Posterior cingulate gyrus (tissue), 11 donors: ENCODE measurements at places on chromosomes 2 and 18.
A peak's percentile ranks its signal among the peaks of the same experiment; 100 is the strongest.

DNA sequence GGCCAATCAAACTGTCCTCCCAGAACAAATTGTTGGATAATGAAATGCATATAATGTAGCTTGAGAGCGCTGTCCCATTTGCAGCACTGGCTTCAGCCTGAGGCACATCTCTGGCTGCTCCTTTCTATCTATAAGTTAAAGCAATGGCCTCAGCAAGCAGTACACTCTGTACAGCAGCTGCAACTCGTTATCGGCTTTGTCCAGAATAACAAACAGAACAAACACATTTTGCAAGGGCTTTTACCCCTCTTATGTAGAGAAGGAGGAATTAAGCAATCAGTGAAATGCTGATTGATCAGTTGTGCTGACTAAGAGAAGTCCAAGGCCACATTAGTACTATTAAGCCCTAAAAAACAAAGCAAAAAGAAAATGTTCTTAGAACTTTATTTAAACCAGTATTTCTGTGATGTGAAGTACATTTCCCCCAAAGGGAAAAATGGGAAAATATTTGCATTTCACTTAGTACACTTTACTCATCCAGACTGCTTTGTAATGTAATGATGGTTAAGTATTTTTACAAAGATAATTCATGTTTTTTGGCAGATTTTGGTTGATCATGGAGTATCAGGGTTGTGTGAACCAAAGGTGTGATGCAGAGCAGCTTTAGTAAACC is 15.0 kb upstream of the CPS1 start:
- no peak for DNase-seq

DNA sequence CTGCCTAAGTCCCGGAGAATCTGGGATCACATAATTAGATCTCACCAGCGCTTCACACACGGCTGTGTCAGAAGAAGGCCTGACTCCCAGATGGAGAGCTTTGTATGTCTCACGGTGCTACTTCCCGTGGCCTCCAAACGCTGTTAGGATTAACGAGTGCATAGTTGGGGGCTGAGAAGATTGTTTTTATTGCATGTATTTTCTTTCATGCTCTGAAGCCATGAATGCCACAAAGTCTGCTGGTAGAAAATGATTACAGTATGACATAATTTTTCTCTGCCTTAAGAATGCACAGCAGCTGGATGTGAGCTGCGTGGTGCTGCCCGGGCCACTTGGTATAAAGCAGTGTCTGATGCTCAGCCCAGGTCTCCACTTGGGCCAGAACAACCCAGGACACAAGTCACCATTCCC is 166.5 kb downstream of the SEPTIN10 start:
- DNase-seq: no peak

DNA sequence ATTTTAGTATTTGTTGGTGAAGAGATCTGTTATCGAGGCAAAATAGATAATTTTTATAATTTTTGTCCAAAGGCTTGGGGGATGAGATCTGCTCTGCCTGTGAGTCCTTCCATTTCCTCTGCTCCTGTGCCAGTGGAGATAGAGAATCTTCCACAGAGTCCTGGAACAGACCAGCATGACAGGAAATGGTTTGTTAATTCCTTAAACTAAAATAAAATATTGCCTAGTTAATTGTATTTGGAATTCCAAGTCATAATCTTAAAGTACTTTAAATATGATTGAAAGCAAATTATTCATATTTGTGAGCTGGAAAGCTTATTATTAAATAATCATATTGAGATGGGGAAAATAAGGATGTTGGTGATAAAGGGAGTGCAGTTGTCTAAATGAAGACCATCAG is 87.8 kb downstream of the EPB41L5 start:
- no peak for DNase-seq

GRCh38 chr2:3114406-3115185 is 263.0 kb downstream of the EIPR1 start:
- DNase-seq: no peak

DNA sequence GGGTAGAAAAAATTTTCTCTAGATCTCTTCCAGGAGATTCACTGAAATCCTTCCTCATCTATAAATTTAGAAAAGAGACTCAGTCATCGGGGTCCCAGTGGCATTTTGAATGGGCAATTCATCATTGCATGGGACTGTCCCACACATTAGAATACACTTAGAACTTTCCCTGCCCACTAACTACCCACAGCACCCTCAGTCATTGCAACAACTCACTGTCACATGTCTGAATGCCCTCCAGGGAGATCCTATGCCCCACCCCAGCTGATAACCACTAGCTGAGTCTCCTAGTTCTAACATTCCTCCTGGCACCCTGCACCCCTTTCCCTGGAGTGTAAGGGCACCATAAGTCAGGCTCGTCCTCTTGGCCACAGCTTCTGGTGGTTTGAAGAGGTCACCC is 89.6 kb downstream of the INSIG2 start:
- no peak for DNase-seq

- no peak for DNase-seq
Observed at GRCh38 chr2:210028178-210028577, 25.7 kb downstream of the RPE start.

DNA sequence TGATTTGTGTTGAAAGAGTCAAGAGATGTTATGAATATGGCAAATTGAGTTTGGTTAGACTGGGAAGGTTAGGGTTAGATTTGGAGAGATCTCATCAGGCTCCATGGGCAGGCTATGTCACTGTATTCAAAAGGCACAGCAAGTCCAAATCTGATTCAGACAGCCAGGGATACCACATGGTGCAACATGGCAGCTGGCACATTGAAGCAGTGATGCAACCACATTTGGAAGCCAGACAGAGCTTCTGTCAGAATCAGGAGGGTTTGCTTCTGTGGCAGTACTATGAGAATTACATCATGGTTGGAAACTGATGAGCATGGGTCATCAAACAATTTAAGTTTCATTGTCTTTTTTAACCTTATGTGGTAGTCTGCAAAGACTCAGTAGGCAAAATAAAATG is 772.2 kb downstream of the SUCLG1 start:
- DNase-seq: peak; percentile 20

- DNase-seq: no peak
Observed at GRCh38 chr18:62838475-62839098, 123.2 kb downstream of the PHLPP1 start.

DNA sequence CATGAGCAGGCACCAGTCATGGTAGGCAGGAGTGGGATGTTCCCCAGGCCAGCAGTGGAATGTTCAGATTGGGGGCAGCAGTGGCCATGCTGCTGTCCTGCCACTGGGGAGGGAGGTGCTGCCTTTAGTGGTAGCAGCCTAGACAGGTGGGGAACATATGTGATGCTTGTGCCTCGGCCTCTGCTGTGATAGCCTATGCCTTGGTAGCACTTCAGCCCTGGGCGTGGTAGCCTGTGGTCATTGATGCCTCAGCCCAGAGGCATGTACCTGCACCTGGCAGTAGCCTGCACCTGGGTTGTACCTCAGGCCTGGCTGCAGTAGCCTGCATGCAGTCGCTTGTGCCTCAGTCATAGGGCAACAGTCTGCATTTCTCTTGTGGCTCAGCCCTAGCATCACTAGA is 7.1 kb downstream of the RFTN2 start:
- no peak for DNase-seq

- no peak for DNase-seq
Observed at GRCh38 chr2:172442072-172442895, 14.9 kb downstream of the ITGA6 start.

- DNase-seq: no peak
Observed at GRCh38 chr2:149075105-149075504, 36.6 kb downstream of the LYPD6B start.

GRCh38 chr18:59657012-59657411 is 40.2 kb downstream of the CCBE1 start:
- DNase-seq: no peak

DNA sequence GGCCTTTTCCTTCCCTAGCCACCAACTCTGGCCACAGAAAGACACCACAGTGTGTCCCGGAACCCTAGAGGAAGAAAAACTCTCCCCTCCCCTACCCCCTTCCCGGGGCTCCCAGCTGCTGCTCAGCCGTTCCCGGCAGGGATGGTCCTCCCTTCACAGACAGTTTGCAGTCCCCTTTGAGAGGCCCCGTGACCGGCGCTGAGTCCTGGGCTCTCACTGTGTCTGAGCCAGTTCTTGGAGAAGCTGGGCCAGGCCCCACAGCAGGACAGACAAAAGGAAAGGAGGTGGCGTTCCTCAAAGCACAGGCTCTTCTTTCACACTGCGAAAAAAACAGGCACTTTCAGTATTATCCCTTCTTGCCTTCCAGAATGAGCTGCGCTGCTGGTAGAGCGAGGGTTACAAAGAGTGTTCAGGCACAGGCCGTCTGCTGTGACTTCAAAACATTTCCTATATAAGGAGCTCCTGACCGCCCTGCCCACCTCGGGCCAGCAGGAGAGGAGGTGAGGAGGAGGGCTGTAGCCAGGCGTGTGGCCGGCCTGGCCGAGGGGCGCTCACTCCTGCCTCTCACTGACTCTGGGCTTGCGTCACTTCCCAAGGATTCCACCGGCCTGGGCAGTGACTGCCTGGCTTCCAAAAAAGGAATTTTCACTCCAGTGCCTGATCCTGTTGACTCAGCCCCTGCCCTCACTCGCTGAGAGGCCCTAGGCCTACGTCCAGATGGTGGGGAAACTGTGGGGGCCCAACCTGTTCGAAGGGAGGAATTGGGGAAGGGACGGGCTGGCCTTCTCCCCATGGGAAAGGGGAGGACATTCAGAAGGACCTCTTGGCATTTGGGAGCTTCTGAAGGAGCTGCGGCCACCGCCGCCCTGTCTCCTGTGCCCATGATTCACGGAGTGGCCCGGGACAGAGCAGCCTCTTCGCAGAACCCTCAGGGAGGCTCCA is 24.9 kb downstream of the CIDEA start:
- peak; percentile 89 for DNase-seq

DNA sequence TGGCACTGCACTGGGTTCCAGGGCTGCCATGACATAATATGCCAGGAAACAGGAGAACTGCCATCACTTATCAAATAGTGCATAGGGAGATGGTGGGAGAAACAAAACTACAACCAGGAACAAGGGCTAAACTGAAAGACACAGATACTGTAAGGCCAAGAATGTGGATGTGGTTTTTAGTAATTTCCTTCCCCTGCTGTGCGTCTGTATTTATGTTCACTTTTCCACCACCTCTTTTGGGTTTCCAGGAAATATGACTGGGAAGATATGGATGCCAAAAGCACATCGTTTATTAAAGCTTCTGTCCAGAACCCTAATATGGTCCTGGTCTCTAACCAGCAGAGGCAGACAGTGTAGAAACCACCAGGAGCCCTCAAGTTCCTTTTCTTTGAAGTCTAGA is 759.7 kb upstream of the FANCL start:
- no peak for DNase-seq

- no peak for DNase-seq
Observed at GRCh38 chr2:180618570-180618969, 361.8 kb upstream of the UBE2E3 start.

GRCh38 chr2:183935005-183935404 is 663.3 kb upstream of the ZNF804A start:
- DNase-seq: no peak

GRCh38 chr18:74836296-74837139 is 238.8 kb downstream of the ZNF407 start:
- no peak for DNase-seq

DNA sequence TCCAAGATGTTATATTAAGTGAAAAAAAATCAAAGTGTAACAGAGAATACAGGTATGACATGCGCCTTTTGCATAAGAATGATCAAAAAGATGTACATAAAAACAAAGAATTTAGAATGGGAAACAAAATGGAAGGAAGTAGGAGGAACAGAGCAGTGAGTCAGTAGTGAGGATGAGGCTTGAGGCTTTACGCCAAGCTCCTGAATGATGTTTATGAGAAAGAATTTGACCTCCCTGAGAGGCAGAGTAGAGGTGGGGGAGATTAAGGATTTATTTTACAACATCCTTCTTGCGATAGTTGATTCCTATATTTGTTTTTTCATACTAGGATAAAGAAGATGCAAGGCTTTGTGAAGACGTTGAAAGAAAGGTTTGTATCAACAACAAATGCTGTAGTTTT is 81.4 kb downstream of the DCDC2C start:
- DNase-seq: no peak

DNA sequence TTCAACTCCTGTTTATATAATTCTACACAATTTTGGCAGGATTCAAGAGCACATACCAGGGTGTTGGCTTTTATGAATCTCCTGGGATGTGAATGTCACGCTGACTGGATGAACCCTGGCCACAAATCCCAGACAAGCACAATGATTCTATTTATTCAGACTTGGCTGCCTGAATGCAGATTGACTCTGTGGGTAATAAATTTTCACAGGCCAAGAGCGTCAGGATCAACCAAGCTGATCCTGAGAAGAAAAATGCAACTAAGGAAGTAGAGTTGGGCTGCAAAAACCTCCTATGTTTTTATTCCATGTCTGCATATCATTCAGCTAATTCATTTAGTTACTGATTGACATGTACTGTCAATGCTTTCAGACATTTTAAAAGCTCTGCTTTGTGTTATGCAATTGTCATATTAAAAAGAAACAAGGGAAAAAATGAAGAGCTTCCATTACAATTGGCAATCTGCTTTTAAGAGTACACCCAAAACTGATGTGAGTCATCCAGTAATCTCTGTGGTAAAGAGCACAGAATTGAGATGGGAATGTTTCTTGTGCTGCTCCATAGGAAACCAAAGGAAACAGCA is 173.0 kb upstream of the REV1 start:
- DNase-seq: no peak

DNA sequence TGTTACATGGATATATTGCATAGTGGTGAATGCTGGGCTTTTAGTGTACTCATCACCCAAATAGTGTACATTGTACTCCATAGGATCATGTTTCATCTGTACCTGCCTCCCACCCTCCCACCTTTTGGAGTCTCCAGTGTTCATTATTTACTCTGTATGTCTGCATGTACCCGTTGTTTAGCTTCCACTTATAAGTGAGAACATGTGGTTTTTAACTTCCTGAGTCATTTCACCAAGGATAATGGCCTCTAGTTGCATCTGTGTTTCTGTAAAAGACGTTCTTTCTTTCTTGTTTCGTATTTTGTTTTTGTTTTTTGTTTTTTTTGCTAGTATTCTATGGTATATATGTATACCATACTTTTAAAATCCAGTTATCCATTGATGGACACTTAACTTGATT is 107.5 kb downstream of the MSTN start:
- DNase-seq: no peak

- no peak for DNase-seq
Observed at GRCh38 chr2:43985359-43985758, 10.4 kb downstream of the LRPPRC start.

- no peak for DNase-seq
Observed at GRCh38 chr2:147368306-147368705, 476.5 kb upstream of the ACVR2A start.

- no peak for DNase-seq
Observed at GRCh38 chr2:54289917-54290316, 33.9 kb upstream of the TSPYL6 start.

- DNase-seq: no peak
Observed at GRCh38 chr2:159176555-159176954, 109.9 kb downstream of the WDSUB1 start.

DNA sequence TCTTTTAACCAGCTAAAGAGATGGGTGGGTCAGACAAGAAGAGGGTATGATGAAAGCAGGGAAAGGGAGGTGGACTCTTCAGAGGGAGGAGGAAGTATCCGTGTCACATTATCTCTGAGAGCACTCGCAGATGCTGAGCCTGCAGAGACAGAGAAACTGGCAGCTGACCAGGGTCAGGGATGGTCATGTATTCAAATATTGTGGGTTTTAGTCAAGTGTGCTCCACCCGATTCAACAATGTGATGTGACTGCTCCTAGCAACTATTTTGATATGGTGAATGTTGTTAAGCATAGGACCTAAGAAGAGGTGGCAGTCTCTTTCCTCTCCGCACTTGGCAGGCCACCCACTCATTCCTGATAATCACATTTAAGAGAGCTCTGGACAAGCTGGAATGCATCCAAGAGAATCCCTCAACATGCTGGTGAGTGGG is 1.3 kb upstream of the CLIP4 start:
- no peak for DNase-seq

- no peak for DNase-seq
Observed at GRCh38 chr2:150939087-150939486, 322.6 kb downstream of the RBM43 start.
